ENCODE measurements at places on chromosomes 12 and 14. TPM values are rescaled to one million over a fixed set of nuclear protein-coding genes. Genes with fewer than 3 reads are reported as not detected.

ACOT2 gene
- polyA plus RNA-seq: 9.6 TPM

PTGDR gene
- polyA plus RNA-seq: 0.06 TPM

BHLHE41 gene
- 3.3 TPM for polyA plus RNA-seq

TMCC3 gene
- 1.6 TPM for polyA plus RNA-seq

CATSPERB gene
- polyA plus RNA-seq: not detected

NANOG gene
- polyA plus RNA-seq: 48.5 TPM

DNA sequence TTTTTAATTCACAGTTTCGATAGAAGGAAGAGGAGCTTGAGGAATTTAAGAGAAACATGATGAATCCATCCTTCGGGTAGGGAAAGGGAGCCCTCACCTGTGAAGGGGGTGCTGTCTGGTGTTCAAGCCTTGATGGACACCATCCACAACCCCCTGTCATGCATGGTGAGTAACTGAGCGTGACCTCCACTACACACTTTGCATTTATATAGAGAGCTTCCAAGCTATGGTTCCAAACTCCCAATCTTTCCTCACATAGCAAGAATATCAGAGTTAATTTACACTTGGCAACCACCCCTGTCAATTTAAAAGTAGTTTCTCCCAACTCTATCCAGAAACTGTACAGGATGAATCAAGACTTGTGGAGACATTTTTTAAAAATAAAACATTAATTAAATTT, 13.1 kb upstream of the NID2 start:
- DNase-seq: no peak

DNA sequence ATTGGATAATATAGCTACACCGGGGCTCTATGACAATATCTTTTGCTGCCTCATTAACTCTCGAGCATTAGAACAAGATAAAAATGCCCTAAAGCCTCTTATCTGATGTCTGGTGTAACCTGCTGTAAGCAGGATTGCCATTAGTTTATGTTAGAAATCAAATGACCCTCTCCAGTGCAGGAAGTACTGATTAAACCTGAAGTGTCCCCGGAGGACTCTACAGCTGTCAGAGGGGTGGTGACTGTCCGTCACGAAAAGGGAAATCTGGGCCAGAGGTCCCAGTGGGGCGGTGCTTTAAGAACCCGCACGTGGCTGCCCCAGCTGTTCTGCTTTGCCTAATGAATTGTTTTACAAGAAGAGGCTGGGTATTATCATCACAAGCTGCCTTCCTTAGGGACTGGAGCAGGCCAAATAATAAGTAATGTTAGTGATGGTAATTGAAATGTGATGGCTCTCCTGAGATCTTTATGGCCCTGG, 55.7 kb downstream of the LIN52 start:
- DNase-seq: peak; percentile 29

- DNase-seq: no peak
Measured at GRCh38 chr12:9345171-9345570, 137.0 kb upstream of the PZP start.

GRCh38 chr12:115944837-115945490, 332.5 kb downstream of the MED13L start:
- no peak for DNase-seq

- DNase-seq: no peak
Measured at GRCh38 chr12:52836042-52836466, 1.9 kb upstream of the KRT79 start.

DNA sequence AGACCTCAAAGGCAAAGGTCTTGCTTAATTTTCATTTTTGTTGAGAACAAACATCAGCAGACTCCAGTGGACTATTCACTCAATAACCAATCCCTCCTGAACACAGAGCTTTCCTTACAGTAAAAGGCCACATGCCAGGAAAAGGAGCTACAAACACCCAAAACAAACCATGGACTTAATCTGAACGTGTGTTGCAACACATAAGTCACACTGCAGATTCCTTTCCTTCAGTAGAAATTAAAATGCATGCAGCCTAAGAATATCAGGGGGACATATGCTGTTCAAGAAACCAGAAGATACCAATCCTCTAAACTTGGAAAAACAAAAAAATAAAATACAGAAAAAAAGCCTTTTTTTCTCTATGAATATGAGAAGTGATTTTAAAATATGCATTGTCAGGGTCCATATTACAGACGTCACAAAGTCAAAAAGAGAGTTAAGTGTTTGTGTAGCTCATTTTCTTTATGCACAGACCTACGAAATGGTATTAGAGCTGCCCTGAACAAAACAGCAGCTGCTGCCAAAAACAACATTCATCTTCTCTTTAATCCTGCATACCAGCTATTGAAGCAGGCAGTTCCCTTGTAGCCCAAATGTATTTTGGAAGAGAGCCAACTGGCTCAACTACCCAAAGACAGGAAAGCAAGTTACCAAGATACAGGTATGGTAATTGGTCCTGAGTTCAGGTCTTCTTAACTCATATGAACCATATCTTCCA, 26.2 kb downstream of the KITLG start:
- DNase-seq: no peak

- DNase-seq: peak; percentile 77
Measured at GRCh38 chr14:67622675-67623074, 3.0 kb downstream of the ARG2 start.

DNA sequence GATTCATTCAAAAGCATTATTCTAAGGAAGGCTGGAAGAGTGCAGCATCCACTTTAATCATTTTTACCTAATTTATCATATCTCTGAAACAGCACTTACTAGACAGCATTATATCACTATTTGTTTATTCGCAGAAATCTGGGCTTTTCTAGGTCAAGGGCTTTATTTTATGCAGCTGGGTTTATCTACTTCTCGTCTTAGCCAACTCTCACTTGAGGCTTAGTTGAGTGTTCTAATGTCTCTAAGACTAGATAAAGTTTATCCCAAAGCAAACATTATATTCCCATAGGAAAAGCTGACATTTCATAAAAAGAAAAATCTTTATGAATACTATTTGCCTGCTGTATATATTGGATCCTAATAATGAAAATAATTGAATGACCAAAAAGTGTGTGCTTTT, 720.8 kb upstream of the FLRT2 start:
- no peak for DNase-seq

DNA sequence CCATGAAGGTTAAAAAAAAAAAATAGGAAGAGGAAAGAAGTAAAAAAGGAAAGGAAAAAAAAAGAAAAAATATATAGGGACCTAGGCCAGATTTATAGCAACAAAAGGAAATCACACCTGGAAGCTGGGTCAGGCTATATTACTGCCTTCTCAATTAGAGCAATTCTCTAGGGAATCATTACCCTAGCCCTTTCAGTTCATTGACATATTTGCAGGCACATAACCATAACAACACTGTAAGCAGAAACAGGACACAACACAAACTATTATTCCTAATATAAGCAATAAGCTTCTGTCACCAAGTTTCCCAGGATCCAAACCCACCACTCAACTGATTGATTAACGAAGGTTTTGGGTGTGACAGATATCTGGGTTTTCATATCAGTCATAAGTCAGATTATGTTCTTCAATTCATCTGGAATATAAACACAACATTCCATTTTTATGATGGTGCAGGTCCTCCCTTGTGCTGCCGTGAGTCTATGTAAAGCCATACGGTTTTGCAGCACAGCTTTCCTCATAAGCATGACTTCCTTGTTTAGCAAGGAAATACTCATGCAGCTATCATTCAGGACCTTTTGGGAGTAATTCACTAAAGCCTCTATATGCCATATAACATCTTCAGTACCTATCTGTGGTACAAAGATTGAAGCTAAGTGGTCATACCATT, 4.2 kb downstream of the PCNX4 start:
- no peak for DNase-seq

- no peak for DNase-seq
Measured at GRCh38 chr12:108691998-108692808, 39.1 kb downstream of the CORO1C start.

GRCh38 chr12:116600959-116601918, 42.1 kb downstream of the MAP1LC3B2 start:
- DNase-seq: no peak

DNA sequence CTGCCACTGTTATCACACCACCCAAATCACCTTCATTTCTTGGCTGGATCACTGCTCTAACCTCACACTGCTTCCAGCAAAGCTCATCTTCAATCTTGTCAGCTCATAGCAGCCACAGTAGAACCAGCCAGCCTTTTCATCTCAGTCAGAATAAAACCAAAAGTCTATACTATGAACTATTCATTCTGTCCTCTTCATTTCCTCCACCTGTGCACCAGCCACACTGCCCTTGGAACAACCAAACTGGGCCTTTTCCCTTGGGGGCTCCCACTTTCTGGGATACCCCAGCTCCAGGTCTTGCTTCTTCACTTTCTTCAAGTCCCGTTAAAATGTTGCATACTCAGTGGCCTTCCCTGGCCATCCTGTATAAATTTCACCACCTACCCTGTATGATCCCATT, 234.4 kb upstream of the DAAM1 start:
- DNase-seq: no peak

DNA sequence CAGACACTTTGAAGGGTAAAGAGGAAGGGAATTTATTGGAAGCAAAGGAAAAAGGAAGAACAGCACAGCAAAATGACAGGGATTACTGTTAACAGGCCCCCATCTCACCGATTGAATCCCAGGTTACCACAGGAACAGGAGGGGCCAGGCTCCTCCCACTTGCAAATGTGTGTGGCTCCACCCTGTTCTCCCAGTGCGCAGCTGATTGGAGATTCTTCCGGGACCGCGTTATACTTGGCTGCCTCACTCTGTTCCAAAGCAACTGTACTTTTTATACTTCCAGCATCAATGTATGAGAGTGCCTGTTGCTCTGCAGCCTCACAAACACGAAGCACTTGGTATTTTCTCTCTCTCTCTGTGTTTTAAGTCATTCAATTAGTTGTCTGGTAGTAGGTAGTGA, 273.6 kb upstream of the MDGA2 start:
- peak; percentile 60 for DNase-seq

GRCh38 chr14:100762089-100762515, 35.4 kb downstream of the DLK1 start:
- no peak for DNase-seq

DNA sequence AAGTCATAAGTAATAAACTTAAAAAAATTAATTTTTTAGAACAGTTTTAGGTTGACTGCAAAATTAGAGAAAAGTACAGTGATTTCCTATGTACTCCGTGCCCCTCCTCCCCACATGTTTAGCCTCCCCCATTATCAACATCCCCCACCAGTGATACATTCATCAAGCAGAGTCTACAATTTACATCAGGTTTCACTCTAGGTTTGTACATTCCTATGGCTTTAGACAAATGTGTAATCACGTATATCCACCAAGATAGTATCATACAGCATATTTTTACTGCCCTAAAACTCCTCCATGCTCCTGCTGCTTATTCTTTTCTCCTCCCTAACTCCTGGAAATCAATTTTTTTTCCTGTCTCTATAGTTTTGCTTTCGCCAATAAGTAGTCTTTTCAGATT, 438.7 kb downstream of the LRFN5 start:
- no peak for DNase-seq

- peak; percentile 91 for DNase-seq
Measured at GRCh38 chr12:124771462-124772288, 92.0 kb downstream of the SCARB1 start.

DNA sequence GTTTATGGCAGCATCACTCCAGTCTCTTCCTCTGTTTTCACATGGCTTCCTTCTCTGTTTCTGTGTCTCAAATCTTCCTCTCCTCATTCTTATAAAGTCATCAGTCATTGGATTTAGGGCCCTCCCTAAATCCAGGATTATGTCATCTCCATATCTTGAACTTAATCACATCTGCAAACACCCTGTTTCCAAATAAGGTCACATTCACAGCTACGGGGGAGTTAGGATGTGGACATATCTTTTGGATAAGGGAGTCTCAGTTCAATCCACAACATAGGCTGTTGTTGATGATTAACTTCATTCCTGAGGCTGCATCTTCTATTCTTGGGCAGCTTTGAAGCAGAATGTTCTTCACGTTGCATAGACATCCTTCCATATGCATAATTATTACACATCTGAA, 40.3 kb upstream of the NTF3 start:
- DNase-seq: no peak

GRCh38 chr12:85394809-85395208, 114.8 kb downstream of the ALX1 start:
- no peak for DNase-seq

DNA sequence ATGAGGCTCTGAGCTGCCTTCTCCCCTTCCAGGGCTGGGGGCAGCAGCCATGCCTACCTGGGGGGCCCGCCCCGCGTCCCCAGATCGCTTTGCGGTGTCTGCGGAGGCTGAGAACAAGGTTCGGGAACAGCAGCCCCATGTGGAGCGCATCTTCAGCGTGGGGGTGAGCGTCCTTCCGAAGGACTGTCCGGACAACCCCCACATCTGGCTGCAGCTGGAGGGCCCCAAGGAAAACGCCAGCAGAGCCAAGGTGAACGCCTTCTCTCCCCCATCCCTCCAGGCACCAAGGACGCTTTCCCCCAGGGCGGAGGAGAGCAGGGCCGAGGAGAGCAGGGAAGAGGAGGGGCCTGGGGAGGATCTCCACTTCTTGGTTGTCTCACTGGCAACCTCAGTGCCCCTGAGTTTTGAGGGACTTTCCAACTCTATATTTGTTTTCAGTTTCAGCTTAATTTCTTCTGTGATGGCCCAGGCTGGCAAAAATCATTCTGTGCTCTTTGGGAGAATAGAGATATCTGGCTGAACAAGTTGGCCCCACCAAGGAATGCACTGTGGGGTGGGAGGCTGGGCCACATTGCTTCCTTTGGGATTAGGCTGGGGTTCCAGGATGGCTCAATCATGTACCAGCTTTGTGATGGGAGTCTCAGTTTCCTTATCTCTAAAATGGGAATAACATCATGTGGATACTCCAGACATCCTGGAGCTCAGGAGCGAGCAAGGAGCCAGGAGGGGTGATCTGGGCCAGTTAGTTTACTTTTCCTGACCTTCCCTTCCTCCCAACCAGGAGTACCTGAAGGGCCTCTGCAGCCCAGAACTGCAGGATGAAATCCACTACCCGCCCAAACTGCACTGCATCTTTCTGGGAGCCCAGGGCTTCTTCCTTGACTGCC, 1.2 kb downstream of the KHNYN start:
- peak; percentile 56 for DNase-seq

- DNase-seq: peak; percentile 65
Measured at GRCh38 chr12:93376436-93377251, 1.1 kb upstream of the NUDT4 start.

DNA sequence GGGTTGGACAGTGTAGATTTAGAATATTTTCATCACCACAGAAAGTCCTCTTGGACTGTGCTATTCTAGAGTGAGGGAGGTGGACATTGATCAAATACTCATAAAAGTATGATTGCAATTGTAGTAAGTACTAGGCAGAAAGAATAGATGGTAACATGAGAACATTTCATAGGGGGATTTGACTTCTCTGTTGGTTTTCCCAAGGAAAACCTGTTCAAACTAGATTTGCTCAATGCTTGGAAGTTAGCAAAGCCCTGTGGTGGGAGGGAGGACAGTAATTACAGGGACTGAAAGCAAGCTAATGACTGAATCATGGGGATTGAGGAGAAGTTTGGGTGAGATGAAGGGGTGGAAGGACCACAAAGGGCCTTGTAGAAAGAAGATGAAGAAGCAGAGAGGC, 24.4 kb upstream of the EID3 start:
- DNase-seq: no peak

- DNase-seq: peak; percentile 26
Measured at GRCh38 chr14:71355324-71356201, 448.3 kb downstream of the PCNX1 start.
